Lower lobe of right lung (tissue), 2 donors: ENCODE measurements at places on chromosomes 3 and 15. TPM values are rescaled to one million over a fixed set of nuclear protein-coding genes. Genes with fewer than 3 reads are reported as not detected.

DNA sequence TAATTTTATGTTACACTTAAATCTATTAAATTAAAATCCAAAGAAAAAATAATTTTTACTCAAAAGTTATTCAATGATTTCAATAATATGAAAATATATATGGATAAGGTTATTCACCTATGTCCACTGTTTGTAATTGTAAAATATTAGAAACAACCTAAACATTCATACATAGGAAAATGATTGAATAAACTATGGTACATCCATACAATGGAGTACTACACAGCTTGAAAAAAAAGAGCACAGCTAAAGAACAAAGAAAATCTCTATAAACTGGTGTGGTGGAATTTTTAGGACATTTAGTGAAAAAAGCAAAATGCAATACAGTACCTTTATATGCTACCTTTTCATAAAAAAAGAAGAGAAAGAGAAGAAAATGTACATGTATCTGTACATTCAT, 52.8 kb downstream of the SHOX2 start:
- no peak for DNase-seq
- no peaks in the 10 kb centered on the region for H3K27me3 ChIP-seq
- no peak overlapping the region for H3K4me3 ChIP-seq
- H3K27ac ChIP-seq: no peak overlapping the region
- H3K36me3 ChIP-seq: no peaks in the 10 kb centered on the region

- no peak for DNase-seq
- H3K4me1 ChIP-seq: no peaks in the 10 kb centered on the region
- H3K36me3 ChIP-seq: no peaks in the 10 kb centered on the region
- H3K27me3 ChIP-seq: no peaks in the 10 kb centered on the region
These were observed 775.8 kb upstream of the ARPP21 start for GRCh38 chr3:34863485-34863884.

PPCDC gene
- total RNA-seq: 11.2 TPM

- H3K36me3 ChIP-seq: peaks cover 62% of the 10 kb centered on the region
- DNase-seq: no peak
- H3K4me3 ChIP-seq: no peak overlapping the region
- H3K27me3 ChIP-seq: no peaks in the 10 kb centered on the region
These were observed 61.5 kb downstream of the NUP210 start for GRCh38 chr3:13358643-13359042.

DNA sequence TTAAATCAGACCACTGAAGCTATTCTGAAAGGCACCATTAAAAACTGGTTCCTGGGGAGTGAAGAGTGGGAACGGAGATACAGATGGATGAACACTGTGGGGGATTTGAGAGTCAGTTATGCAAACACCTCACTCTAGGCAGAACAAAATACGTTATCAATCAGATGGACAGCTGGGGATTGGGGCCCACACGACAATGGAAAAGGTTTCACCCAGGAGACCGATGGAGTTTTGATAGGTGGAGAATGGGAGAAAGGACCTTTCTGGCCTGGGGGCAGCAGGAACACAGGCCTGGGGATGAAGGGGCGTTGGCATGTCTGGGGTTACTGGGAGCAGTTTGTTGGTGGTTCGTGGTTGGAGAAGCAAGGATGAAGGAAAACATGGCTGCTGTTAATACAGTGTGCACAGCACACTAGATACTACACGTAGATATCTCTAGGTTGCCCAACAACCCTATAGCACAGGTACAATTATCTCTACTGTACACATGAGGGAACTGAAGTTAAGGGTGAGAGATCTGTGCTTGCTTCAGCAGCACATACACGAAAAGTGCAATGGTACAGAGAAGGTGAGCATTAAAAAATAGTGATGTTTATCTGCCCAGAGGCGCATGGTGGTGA, 16.5 kb downstream of the ST6GAL1 start:
- H3K4me1 ChIP-seq: peaks cover 23% of the 10 kb centered on the region
- H3K4me3 ChIP-seq: no peak overlapping the region
- H3K36me3 ChIP-seq: peaks cover 15% of the 10 kb centered on the region
- H3K27me3 ChIP-seq: no peaks in the 10 kb centered on the region
- DNase-seq: no peak

DNA sequence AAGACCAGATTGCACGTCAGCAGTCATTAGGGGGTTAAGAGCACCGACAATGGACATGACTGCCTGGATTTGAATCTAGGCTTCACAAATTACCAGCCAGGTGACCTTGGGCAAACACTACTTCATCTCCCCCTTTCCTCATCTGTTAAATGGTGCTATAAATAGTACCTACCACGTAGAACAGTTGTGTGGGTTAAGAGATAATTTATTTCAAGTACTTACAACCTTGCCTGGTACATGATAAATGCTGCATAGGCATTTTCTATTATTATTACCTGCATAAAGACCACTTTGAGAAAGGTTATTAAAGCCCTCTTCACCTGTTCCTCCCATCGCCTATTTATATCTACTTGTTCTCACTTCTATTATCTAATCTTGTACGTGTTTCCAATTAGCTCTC, 64.7 kb downstream of the BTD start:
- peaks cover 19% of the 10 kb centered on the region for H3K36me3 ChIP-seq
- no peak overlapping the region for H3K27ac ChIP-seq
- no peak for DNase-seq
- H3K27me3 ChIP-seq: no peaks in the 10 kb centered on the region
- no peaks in the 10 kb centered on the region for H3K4me1 ChIP-seq

UNC13C gene
- 0.12 TPM for total RNA-seq

GRCh38 chr3:66703501-66703900, 202.7 kb upstream of the LRIG1 start:
- H3K4me3 ChIP-seq: no peak overlapping the region
- no peaks in the 10 kb centered on the region for H3K4me1 ChIP-seq
- H3K27ac ChIP-seq: no peak overlapping the region
- no peak for DNase-seq
